ENCODE measurements at places on chromosomes 12 and 14.
A peak's percentile ranks its signal among the peaks of the same experiment; 100 is the strongest.

DNA sequence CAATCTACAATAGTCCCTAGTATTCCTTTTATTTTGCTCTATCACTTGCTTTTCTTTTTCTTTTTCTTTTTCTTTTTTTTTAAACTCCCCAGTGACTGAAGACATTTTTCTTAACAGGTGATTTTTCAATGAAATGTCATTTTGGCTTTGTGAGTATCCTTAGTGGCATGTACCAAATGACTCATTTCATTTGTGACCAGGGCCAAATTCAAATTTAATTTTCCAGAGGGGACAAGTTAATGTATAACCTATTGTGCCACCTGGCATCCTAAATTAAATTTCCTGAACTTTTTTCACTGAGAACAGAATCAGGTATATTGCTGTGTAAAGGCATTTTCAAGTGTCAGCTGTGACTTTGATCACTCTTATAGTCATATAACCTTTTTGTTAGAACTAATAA lies 39.7 kb upstream of the SYT1 start:
- DNase-seq = no peak

DNA sequence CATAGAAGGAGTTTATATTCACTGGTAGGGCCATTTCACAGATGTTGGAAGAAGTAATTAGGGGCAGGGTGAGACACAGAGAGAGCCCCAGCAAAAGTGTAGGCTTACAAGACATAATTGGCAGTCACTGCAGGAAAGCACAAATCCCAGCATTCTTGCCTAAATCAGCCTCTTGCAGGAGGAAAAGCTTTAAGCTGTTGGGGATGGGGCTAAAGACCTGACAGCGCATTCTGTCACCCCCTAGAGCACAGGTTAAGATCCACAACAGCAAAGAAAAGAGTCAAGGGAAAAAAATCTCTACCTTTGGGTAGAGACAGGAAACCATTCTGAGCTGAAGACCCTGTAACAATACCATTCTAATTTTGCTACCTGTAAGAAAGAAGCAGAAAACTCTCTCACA lies 409.0 kb downstream of the DAD1 start:
- DNase-seq = no peak

DNA sequence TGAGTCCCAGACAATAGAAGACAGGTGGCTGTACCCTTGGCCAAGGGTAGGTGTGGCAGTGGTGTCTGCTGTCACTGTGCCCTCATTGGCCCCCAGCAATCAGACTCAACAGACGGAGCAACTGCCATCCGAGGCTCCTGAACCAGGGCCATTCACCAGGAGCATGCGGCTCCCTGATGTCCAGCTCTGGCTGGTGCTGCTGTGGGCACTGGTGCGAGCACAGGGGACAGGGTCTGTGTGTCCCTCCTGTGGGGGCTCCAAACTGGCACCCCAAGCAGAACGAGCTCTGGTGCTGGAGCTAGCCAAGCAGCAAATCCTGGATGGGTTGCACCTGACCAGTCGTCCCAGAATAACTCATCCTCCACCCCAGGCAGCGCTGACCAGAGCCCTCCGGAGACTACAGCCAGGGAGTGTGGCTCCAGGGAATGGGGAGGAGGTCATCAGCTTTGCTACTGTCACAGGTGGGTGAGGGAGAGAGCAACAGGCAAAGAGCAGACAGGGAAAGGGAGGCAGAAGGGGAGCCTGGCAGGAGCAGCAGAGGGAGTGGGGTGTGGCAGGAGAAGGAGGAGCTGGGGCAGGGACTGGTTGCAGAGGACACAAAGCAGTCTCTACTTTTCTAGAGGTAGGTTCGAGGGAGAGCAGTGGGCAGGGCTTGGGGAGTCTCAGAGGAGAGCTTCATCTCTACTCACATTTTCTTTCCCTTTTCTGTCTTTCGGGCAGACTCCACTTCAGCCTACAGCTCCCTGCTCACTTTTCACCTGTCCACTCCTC lies 452 bp downstream of the INHBE start:
- no peak for DNase-seq

GRCh38 chr12:83826112-83826511 lies 1086.5 kb downstream of the SLC6A15 start:
- DNase-seq = no peak

DNA sequence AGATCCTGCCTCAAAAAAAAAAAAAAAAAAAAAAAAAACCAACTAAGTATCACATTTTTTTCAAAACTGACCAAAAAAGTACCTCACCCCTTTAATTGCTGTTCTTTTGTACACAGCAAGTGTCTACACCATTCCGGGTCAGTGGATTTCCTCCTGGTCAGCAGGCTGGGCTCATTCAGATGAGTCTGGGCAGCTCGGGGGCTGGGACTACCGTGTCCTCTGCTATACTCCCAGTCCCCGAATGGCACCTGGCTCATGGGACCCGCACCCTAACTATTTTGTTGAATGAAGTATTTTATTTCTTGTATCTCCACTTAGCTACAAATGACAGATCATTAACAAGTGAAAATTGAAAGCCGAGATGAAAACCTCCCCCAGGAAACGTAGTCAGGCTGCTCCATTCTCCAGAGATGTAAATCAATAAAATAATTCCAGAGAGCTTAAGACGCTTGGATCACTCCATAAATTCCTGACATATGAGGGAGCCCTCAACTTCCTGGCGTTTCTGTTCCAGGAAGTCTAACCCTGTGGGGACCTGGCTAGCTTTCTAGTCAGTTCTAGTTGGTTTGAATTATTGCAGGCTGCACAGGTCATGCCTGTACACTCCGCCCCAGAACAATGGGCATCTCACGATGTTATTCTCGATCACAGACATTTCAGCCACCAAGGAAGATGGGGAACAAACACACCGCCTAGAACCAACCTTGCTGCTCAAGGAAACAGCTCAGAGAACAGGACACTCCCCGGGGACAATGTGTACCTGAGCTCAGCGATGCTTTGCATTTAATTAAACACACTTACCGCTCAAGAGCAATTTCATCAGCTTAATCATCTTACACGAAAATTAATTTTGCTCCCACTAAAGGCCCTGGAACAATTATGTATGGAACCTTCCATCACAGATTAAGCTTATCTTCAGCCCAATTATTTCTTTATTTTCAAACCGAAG lies 76.3 kb downstream of the RIMBP2 start:
- DNase-seq = no peak

GRCh38 chr12:47785036-47785886 lies 12.2 kb downstream of the SLC48A1 start:
- no peak for DNase-seq

DNA sequence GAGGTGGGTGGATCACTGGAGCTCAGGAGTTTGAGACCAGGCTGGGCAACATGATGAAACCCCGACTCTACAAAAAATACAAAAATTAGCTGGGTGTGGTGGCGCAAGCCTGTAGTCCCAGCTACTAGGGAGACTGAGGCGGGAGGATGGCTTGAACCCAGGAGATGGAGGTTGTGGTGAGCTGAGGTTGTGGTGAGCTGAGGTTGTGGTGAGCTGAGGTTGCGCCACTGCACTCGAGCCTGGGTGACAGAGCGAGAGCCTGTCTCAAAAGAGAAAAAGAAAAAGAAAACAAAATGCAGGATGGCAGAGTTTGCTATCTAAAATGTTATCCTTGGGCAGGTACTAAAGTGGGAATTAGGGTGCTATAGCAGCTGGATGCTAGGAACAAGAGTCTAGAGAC lies 10.8 kb upstream of the GPRC5A start:
- no peak for DNase-seq

GRCh38 chr14:83894568-83894967 lies 1635.4 kb upstream of the FLRT2 start:
- no peak for DNase-seq

DNA sequence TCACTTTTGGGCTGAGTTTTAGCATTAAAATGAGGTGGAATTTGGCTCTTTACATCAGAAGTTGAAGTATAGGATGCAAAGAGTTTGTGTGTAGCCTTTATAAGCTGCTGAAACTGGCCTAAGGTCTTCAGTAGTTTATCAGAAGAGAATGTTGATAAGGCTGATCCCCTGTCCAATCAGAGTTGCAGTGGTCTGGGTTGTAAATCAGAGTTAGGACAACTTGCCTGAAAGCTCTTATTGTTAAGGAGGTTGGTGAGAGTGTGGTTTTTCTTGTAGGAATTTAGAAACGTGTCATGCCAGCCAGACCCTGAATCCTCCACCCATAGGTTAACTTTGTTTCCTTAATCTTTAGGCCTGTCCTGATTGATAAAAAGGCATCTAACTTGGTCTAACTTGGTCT lies 143.5 kb downstream of the ST8SIA1 start:
- DNase-seq = no peak

- no peak for DNase-seq
Observed at GRCh38 chr12:48030173-48030650, 25.9 kb upstream of the COL2A1 start.

- no peak for DNase-seq
Observed at GRCh38 chr12:131122631-131123030, 168.9 kb downstream of the ADGRD1 start.

- no peak for DNase-seq
Observed at GRCh38 chr12:127780881-127781280, 486.1 kb upstream of the TMEM132C start.

DNA sequence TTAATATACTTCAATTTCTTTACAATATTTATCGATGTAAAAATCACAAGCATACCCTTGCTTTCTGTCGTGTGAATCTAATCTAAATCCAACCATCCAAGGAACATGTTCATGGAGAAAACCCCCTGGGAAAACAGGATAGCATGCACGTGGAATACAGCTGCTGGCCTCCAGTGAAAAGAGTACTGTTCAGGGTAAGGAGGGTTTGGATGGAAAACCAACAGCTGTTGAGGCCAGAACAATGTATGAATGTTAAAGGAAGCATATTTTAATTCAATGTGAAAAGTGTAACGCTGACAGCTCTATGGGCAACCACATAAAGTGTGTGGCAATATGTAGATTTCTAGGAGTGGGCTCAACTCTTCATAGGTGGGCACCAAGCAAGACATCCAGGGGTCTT lies 344.0 kb downstream of the TMEM132D start:
- no peak for DNase-seq

DNA sequence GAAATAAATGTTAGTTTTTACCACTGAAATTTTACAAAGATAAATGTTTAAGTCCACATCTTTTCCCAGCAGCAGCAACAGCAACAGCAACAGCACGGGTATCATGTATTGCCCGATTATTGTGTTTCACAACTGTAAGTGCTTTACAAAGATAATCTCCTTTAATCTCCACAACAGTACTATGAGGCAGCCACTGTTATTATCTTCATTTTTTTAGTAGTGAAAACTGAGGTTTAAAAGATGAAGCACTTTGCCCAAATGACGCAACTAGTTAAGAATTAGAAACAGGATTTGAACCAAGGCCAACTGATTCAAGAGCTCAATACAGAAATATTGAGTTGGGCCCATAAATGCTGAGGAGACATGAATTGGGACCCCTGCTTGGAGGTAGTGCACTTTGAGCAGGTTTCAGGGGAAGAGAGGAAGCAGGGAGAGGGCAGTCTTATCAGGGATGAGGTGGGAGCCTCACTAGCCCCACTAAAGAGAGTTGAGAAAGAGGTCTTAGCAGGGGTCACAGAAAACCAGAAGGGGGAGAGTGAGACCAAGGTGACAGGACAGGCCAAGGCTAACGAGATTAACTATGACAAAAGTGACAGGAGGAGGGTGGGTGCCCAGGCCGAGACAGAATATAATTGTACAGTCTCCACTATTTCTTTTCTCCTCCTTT lies 15.3 kb downstream of the KRT2 start:
- DNase-seq = peak; percentile 1

DNA sequence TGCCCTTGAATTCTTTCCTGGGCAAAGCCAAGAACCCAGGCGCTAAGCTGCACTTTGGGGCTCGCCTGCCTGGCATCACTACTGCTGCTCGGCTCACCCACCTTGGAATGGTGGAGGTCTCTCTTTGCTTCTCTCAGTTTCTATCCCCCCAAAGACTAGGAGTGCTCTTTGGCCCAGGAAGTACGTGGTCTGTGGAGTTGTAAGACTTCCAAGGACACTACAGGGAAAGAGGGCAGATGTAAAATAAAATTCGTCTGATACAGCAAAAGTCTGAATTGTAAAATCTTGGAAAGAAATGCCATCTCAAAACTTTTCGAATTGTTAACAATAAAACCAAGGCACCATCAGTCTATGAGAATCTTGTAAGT lies 52.5 kb upstream of the MAP1LC3B2 start:
- no peak for DNase-seq

DNA sequence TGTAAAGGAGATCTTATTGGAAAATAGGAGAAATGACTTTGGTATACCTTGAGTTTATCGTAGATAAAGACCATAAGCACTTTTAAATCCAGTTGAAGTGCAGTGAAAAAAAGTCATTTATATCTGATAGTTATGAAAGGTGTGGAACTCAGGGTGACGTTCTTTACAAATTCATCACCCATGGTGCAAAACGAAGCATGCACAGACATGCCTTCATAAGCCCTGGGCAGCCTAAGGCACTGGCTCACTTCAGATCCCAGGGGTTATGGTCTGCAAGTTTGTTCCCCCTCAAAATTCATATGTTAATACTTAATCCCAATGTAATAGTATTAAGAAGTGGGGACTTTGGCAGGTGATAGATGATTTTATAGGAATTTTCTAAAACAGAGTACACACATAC lies 1216.4 kb upstream of the USP15 start:
- no peak for DNase-seq

DNA sequence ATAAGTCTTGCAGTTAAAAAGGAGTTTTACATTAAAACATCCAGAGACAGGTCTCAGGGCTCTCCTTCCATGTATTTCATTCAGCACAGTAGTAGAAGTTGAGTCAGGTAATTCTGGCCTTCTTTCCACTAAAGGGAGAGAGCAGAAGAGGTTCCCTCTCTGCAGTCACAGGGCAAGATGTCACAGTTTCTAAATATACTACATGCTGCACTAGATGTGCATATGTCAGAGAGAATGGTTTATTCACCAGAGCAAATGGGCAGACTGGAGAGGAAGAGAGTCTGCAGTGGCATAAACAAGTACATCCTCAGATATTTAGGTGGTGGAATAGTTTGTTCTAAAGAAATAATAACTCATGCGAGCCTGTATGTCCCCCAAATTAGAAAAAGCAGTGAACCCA lies 132.0 kb downstream of the KICS2 start:
- DNase-seq = no peak

- DNase-seq = no peak
Observed at GRCh38 chr12:991350-992333, 619 bp downstream of the ERC1 start.

DNA sequence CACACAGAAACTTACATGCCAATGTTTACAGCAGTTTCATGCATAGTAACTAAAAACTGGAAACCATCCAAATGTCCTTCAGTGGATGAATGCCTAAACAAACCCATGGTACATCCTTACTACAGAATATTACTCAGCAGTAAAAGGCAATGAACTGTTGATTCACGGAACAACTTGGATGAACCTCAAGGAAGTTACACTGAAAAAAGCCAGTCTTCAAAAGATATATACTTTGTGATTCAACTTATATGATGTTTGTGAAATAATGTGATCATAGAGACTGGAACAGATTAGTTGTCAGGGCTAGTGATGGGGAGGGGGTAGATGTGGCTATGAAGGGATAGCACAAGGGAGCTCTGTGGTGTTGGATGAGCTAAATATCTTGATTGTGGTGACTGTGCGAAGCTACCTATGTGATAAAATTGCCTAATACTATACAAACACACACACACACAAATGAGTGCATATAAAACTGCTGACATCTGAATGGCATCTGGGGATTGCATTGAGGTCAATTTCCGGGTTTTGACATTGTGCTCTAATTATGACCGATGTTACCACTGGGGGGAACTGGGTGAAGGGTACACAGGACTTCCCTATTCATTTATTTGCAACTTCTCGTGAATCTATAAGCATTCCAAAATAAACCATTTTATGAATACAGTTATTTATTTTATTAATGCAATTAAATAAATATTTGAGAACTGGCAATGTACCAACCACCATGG lies 94.3 kb downstream of the RIN3 start:
- peak; percentile 62 for DNase-seq
